Lung (tissue), 17 donors: ENCODE measurements at places on chromosomes 3 and 15.

- no peak for DNase-seq
Measured at GRCh38 chr3:160372780-160373179, 26.2 kb downstream of the IFT80 start.

DNA sequence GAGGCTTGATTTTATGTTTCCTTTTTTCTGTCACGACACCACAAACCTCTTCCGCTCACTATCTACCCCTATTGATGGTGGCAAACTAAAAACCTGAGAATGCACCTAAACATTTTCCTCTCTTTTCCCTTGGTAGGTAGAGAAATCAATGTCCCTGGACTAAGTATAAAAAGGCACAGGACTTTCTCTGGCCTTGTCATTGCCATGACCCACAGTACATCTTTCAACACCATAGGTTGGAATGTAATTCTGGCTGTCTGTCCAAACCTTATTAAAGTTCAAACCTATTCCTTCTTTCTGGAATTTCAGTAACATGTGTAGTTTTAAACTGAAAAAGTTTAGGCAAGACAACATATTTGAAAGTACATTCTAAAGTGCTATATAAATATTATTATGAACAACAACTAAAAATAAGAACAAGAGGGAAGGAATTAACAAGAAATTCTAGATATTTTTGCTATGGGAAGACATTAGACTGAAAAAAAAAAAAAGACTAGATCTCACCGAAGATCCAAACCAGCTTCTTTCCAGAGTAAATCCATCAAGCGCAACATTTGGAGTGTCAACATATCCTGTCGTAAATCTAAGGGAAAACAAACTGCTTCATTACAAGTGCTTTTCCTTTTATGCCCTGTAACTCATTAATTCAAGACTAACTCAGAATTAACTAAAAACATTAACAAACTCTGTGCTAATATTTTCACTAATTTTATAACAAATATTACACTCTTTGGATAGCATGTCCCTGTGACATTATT, 73.1 kb downstream of the FAIM start:
- DNase-seq = no peak

- no peak for DNase-seq
Measured at GRCh38 chr15:51186181-51186705, 91.5 kb upstream of the TNFAIP8L3 start.

DNA sequence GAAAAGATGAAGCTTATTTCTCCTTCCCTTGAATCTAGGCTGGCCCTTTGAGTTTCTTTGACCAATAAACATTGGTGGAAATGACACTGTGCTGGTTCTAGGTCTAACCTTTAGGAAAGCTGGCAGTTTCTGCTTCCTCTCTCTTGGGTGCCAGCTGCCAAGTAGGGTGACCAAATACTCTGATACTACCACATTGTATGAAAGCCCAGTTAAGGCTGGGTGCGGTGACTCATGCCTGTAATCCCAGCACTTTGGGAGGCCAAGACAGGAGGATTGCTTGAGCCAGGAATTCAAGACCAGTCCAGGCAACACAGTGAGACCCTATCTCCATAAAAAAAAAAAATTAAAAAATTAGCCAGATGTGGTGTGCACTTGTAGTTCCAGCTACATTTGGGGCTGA, 320.7 kb downstream of the ZNF621 start:
- no peak for DNase-seq

GRCh38 chr3:3356846-3357245, 177.4 kb upstream of the CRBN start:
- DNase-seq = peak; percentile 96

DNA sequence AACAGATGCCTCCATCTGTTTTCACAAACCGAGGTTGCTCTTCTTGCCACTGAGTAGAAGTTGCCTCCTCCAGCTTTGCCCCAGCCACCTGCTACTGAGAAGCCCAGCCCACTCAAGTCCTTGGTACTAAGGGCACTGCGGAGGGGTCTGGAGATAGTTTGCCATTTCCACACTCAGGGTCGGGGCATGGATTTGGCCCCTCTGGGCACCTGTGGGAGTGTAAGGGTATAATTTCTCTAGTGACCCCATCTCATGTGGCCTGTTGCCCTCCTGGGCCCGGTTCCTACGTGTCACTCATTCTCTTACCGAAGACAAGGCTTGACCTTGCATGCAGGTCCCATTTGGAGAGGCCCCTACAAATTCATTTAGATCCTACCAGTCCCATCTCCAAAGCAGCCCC, 79.0 kb downstream of the THSD4 start:
- no peak for DNase-seq

GRCh38 chr3:172159376-172159775, 120.0 kb downstream of the FNDC3B start:
- DNase-seq = no peak

- no peak for DNase-seq
Measured at GRCh38 chr3:59469948-59470723, 420.3 kb upstream of the CFAP20DC start.

GRCh38 chr3:190118438-190118837, 2.3 kb downstream of the P3H2 start:
- no peak for DNase-seq

DNA sequence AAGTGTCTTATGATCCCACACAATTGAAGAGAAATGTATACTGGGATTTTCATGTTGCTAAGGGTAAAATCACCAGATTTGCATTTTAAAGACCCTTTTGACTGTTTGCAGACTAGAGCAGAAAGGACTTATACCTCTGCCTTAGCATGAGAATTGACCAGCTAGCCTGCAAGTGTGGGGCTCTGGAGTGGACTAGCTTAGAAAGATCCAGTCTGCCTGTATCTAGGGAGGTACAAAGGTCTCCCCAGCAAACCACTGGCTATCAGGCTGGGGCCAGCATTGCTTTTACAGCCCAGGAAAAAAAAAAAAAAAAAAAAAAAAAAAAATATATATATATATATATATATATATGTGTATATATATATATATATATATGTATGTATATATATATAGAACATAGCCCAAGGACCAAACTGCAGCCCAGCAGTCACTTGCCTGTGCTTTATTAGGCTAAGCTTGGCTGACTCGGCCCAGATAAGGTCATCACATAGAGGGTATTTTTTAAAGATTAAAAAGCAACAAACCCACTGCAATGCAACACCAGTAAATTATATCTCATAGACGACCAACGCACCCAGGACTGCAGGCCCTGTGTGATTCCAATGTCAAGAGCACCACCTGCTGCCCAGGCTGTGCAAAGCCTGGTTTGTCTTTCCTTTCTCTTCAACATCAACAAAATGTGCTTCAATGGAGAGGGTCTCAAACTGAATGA, 63.7 kb downstream of the DCLK3 start:
- peak; percentile 73 for DNase-seq

DNA sequence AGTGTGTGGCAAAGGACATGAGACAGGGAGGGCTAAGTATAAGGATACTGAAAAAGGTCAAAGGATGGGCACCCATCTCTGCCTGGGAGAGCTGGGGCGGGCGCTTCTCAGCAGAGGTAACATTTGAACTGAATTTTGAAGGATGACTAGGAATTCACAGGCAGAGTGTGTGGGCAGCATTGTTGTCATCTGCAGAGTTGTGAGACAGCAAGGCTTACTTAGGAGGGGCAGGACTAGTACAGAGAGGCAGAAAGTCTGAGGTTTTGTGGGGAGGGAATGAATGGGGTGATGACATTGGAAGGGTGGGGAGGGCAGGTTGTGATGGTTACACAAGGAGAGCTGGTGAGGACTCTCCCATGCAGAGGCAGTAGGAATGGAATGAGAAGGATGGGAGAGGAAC, 84.1 kb upstream of the PRR23C start:
- no peak for DNase-seq

DNA sequence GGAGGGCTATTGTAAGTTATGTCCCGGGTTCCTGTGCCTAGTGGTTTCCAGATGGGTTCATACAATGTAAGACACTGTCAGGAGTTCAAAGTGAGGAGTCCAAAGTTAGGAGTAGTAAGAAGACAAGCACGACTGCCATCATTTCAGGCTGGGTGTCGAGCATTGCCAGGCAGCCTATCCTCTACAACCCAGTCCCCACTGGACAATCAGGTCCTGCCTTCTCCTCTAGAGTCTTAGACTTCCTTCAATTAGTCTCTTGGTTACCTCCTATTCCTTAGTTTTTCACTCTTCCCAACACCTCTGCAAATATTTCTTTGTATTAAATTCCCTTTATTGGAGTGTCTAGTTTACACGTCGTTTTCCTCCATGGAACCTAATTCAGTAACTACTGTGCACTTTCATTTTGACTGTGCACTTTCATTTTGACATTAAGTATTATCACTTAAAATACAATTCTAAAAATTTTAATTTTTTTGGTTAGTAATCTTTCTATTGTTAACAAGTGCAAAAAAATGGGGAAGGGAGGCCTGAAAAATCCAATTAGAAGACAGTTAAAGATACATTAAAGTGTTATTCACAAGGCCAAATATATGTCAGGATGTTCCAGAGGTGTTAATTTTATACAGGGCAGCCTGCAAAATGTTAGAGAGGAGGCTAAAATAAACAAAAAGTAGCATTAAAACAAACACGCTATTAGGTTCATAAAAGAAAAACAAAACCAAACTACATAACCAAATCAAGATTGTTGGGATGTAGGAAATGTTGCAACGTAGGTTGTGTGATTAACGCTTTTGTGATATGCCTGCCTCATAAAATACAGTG, 155.3 kb downstream of the TBL1XR1 start:
- no peak for DNase-seq

DNA sequence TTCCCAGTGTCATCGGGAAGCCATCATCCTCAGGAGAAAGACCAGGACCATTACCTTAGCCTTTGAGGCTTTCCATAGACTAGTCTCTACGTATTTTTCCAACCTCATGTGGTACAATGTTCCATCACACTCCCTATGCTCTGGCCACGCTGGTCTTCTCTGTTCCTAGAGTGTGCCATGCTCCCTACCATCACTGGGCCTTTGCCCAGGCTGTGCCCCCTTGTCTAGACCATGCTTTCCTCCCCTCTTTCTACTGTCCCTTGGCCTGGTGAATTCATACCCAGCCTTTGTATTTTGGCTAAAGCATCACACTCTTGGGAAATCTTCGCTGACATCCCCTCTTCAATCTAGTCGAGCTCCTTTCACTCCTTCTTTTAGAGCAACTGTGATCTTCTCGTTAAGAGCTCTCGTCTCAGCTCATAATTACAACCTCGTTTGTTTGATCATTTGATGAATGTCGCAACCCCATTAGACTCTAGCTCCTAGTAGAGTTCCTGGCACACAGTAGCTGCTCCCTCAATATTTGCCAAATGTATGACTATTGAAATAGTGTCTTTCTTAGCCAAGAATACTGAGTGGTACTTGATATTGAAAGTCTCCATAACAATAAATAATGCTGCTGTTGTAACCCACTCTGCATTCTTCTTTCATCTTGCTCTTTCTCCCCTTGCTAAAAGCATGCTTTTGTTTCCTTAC, 100.2 kb upstream of the FAM3D start:
- peak; percentile 24 for DNase-seq

- no peak for DNase-seq
Measured at GRCh38 chr3:177353140-177353539, 155.9 kb upstream of the TBL1XR1 start.

DNA sequence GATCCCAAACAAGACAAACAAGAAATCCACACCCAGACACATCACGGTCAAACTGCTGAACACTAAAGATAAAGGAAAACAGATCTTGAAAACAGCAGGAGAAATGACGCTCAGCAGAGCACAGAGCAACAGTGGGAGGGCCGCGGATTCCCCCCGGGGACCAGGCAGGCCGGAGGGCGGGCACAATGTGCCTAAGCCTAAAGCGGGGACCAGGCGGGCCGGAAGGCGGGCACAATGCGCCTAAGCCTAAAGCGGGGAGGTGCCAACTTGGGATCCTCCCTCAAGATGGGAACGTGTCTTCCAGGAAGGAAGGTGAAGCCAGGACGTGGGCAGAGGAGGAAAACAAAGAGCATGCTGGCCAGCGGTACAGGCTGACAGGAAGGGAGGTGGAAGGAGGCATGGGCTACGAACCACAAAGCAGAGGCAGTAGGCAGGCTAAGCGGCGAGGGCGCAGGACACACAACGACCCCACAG, 31.1 kb downstream of the CYFIP1 start:
- DNase-seq = peak; percentile 60

DNA sequence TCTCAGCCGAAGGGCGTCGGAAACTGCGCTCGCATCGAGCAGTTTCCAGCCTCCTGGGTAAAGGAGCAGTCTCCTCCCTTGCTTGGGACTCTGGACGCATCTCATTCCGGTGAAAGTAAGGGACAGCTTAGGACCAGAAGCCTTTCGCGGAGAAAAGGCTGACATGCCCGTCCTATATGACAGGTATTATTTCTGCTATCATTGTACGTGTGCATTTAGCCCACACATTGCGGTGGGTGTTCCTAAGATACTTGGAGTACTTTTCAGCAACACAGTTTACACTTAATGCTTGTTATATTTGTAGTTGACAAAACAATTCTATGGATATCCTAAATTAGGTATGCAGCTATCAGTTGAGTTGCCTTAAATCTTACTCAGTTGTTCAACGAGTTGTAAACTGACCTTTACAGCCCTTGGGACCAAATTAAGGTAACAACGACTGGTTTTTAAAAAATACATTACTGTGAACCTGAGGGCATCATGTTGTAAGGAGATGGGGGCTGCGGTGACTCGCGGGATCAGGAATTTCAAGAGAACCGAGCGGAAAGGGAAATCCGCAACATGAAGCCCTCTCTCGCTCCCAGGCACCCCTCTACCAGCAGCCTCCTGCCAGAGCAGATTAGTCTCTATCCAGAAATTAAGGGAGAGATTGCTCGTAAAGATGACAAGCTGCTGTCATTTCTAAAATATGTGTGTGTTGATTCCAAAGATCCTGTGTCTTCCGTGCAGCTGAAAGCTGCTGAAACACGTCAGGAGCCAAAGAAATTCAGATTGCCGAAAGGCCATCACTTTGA, 632 bp upstream of the COPS2 start:
- DNase-seq = peak; percentile 30

DNA sequence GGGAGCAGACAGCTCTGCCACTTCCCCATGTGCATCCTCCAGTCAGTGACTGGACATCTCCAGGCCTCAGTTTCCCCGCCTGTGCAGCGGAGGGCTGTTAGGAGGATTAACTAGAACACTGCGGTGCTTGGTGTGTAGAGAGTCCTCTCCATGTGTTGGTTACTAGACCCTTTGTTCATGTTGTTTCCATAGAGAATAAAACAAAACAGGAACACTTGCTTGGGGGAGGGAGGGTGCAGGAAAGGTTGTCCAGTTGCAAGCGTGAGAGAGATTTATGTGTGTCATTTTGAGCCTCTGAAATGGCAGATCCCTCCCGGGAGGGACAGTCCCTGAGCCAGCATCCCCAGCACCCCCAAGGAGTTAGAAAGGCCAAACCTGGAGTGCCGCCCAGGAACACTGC, 184.0 kb upstream of the LYSMD4 start:
- DNase-seq = no peak

- no peak for DNase-seq
Measured at GRCh38 chr15:90807786-90808086, 60.7 kb upstream of the FURIN start.

GRCh38 chr15:94287794-94288246, 56.5 kb downstream of the MCTP2 start:
- DNase-seq = no peak
